Kidney (tissue), 22 donors: ENCODE measurements at places on chromosomes 3 and 15. TPM values are rescaled to one million over a fixed set of nuclear protein-coding genes. Genes with fewer than 3 reads are reported as not detected.

GRCh38 chr3:27556887-27557286, 72.7 kb upstream of the SLC4A7 start:
- no peak for DNase-seq

DNA sequence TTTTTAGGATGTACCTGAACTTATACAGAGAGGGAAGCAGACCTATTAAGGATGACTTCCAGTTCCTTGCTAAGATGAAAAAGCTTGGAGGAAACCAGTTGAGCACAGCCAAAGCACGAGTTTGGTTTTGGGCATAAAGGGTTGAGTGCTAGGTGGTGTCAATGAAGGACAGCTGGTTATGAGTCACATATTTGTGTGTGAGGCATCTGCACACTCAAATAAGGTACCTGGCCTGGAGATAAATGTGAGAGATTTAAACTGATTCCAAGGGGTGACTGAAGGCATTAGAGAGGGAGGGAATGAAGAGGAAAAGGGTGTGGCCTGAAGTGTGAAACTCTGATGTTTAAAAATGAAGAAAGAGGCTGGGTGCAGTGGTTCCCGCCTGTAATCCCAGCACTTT, 486.7 kb downstream of the DIPK2A start:
- DNase-seq, result no peak

- DNase-seq, result no peak
Measured at GRCh38 chr3:13818919-13819318, 61.0 kb downstream of the WNT7A start.

DNA sequence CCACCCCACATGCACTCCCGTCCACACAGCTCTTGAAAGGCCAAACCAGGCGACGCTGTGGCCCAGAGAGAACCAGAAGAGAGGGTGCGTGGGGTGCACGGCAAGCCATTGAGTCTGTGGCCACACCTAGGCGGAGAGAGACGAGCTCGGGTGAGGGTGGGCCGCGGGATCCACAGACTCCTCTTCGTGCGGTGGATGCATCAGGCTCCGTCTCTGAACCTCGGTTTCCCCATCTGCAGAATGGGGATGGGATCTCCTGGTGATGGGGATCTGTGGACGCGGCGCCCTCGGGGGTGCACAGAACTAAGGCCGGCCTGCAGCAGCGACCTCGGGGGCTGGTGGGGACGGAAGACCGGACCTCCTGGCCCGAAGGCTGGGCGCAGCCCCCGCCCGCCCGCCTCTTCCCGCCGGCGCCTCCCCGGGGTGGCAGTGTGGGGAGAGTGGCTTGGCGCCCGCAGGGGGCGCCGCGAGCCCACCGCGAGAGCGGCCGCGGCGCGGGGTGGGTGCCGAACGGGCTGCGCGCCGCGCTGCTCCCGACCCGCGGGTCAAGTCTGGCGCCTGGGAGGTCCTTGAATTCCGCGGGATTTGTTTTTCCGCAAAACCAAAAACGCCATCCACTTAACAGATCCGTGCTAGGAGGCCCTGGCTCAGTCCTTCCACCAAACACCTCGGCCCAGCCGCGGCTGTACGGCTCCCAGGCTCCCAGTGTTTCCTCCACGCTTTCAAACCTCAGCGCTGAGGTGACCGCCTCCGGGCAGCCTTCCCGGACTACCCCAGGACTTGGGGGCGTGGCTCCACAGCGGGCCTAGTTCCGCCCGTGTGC, 13.2 kb upstream of the ADPGK start:
- DNase-seq, result peak; percentile 51

DNA sequence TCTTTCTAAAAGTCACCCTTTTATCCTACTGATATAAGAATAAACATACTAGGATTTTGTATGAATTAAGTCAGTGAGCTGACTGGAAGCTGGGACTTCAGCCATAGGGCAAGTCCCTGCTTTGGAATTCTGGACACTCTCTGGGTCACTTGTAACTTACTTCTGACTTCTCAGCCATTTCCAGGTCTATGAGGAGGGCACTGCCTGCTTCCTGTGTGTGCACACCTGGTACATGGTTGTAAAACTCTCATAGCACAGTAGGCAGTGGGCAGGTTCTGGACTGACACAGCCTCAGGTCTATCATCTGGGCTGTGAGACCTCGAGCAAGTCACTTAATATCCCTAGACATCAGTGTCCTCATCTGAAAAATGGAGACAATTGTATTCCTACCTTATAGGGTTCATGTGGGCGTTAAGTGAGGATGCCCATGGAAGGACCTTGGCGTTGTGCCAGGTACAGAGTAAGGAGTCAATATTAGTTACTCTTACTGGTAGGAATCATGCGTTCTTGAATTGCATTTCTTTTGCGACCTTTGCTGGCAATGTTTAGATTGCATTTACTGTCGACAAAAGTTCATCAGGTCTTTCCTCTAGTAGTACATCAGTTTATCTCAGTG, 27.5 kb upstream of the TGM5 start:
- no peak for DNase-seq

GRCh38 chr3:195932418-195933043, 24.2 kb upstream of the TNK2 start:
- DNase-seq, result no peak

DNA sequence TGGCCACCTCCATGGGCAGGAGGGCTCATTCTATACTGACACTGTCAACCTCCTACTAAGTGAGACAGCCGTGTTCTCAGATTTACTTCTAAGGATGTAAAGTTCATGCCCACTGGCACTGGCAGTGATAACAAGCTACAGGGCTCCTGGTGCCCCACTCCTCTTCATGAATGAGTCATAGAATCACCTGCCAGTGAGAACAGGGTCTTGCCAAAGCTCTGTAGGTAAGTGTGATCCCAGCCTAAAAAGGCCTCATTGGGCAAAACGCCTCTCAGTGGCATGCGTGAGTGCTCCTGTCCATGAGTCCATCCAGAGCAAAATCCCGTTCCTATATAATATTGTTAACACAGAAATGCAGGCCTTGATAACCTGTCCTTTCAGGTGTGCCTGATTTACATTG, 17.4 kb downstream of the PXYLP1 start:
- DNase-seq, result no peak

GRCh38 chr3:154992655-154993054, 87.5 kb upstream of the MME start:
- no peak for DNase-seq

DNA sequence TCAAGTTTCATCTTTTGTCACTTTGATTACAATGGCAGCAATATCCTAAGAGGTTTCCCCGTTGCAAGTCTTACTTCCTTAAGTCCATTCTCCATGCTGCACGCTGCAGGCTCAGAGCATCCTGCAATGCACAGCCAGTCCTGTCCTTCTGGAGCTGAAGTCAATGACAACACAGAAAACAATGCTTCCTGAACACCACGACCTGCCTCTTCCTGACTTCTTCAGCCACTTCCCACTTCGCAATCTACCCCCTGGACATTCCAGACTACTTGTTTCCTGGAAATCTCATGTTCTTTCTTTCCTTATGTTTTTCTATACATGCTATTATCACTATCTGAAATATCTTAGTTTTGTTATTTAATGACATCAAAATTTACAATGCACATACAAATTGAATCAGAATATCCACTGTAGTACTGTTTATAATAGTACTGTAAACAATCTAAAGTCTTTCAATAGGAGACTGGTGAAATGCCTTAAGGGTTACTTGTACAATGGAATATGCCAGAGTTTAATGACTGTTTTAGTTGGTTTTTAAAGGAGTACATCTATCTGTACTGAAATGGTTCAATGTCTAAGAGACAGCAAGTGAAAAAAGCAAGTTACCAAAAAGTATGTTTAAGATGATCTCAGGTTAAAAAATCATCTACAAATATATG, 113.7 kb upstream of the PRTG start:
- no peak for DNase-seq

DNA sequence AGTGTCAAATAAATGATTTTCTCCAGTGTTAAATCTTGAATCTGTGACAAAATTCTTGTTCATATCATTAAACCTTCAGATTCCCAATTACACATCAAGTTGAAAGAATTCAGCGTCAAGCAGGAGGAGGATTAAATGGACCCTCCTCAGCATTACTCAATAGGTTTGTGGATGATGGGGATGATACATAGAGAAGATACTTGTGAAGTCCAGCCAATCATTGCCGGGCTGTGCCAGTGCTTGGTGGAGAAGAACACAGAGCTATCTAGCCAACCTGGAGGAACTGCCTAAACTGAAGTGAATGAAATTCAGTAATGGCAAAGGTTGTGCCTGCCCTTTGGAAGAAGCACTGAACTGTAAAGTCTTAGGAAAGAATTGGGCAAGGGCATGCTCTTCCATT, 47.0 kb upstream of the PRICKLE2 start:
- no peak for DNase-seq

GRCh38 chr15:29986946-29987345, 95.8 kb upstream of the GOLGA8J start:
- DNase-seq, result no peak

- no peak for DNase-seq
Measured at GRCh38 chr15:62601777-62602545, 436.9 kb upstream of the C2CD4B start.

DNA sequence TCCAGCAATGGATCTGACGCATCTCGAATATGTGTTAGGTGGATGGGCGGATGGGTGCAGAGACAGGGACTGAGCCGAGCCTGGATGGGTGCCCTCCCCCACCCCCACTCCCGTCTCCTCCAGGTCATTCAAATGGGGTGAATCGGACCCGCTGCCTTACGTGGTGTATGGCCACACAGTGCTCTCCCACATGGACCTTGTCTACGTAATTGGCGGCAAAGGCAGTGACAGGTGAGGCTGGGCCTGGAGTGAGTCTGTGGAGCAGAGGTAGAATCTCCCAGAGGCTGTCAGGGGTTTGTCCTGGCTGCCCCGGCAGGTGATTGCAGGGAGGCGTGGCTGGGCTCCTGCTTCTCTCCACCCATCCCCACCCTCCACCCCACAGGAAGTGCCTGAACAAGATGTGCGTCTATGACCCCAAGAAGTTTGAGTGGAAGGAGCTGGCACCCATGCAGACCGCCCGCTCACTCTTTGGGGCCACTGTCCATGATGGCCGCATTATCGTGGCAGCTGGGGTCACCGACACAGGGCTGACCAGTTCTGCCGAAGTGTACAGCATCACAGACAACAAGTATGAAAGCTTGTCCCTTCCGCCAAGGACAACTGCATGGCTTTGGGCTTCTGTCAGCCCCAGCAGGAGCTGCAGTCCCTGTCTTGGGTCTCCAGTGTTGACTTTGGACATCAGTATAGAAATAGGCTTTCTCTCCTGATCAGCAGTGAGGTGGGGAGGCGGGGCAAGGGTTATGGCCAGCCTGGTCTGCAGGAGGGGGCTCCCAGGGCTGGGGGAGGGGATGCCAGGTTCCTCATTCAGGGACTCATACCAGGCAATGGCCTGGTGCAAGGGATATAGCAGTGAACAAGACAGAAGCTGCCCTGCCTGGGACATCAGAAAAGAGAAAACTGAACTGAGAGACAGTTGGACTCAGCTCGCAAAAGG, 3.4 kb downstream of the KLHL40 start:
- no peak for DNase-seq

Gene MEIS2
- polyA plus RNA-seq, result 14.7 TPM

Gene TIMP4
- polyA plus RNA-seq, result 2.4 TPM

Gene BOC
- polyA plus RNA-seq, result 6.1 TPM

Gene STRIT1
- 1.8 TPM for polyA plus RNA-seq

Gene UACA
- polyA plus RNA-seq, result 49.6 TPM
